Mesenteric fat pad (tissue), 1 donor: ENCODE measurements at places on chromosomes 16 and 17. TPM values are rescaled to one million over a fixed set of nuclear protein-coding genes. Genes with fewer than 3 reads are reported as not detected.

The OR3A2 gene
- total RNA-seq = 1.2 TPM

The SMIM5 gene
- 0.42 TPM for total RNA-seq

The CACNG1 gene
- not detected for total RNA-seq

The PRR29 gene
- 0.90 TPM for total RNA-seq

The PIPOX gene
- total RNA-seq = 1.3 TPM

The CTRB1 gene
- 4.8 TPM for total RNA-seq

The TBC1D3E gene
- not detected for total RNA-seq

The SDK2 gene
- total RNA-seq = 0.84 TPM

The RNF112 gene
- total RNA-seq = 3.9 TPM

The CD79B gene
- 4.3 TPM for total RNA-seq

The MYH3 gene
- total RNA-seq = 3.8 TPM

The DNAH9 gene
- total RNA-seq = 2.2 TPM

The NATD1 gene
- 17.4 TPM for total RNA-seq

The FSCN2 gene
- total RNA-seq = 0.39 TPM

The TEKT1 gene
- not detected for total RNA-seq

The EVPLL gene
- total RNA-seq = 0.22 TPM

The TMEM114 gene
- total RNA-seq = not detected

The SNN gene
- 47.2 TPM for total RNA-seq

The ATP1B2 gene
- 1.4 TPM for total RNA-seq

The PDF gene
- total RNA-seq = 14.8 TPM

The ATP2A1 gene
- total RNA-seq = 0.48 TPM

The HBM gene
- total RNA-seq = not detected

The SLC16A13 gene
- total RNA-seq = 2.9 TPM

The GRIN2C gene
- total RNA-seq = 0.45 TPM

The ADAMTS18 gene
- total RNA-seq = 10.4 TPM

The OR1F1 gene
- total RNA-seq = not detected

The CALB2 gene
- total RNA-seq = 190 TPM

The MAPT gene
- total RNA-seq = 23.5 TPM
